ENCODE measurements at places on chromosomes 2 and 18. TPM values are rescaled to one million over a fixed set of nuclear protein-coding genes. Genes with fewer than 3 reads are reported as not detected.

VIT gene
- total RNA-seq: not detected

DNA sequence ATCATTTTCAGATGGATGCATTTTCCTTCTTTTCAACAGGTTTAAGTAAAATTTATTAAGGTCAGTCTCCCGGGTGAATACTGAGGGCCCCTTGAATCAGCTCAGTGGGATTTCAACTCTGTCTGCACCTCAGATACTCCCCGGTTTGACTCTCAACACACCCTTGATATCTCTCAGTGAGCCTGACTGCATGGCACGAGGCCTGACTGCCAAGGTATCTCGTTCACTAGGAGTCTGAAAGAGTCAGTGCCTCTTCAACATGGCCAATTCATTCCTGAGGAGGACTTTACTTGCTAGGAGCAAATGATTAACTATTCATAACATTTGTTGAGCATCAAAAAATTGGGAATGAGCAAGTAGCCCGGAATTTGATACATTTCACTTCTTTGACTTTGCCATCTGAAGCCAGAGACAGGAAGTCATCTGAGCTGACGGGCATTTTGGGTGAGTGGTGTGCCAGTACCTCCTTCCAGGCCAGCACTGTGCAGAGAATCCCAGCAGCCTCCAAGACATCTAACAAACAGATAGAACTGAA, 81.0 kb downstream of the VAPA start:
- no peaks in the 10 kb centered on the region for H3K36me3 ChIP-seq
- H3K4me1 ChIP-seq: no peaks in the 10 kb centered on the region
- no peak overlapping the region for H3K4me3 ChIP-seq

DNA sequence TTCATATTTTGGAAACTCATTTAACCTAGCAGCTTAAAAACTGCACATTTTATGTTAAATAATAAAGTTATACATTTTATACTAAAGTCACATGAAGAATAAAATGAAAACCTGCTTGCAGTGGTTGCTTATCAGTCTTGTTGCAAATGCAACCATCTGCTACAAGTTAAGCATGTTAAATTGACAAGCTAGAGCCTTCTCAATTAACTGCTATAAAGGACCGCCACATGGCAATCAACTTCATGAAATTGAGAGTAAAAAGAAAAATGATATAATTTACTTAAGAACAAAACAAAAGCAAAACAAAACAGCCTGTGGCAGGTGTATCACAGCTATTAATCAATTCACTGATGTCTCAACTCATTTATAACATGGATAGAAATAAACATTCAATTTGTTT, 78.7 kb downstream of the RTTN start:
- H3K27ac ChIP-seq: no peak overlapping the region
- DNase-seq: no peak
- H3K4me3 ChIP-seq: no peak overlapping the region
- no peaks in the 10 kb centered on the region for H3K27me3 ChIP-seq
- no peaks in the 10 kb centered on the region for H3K36me3 ChIP-seq

DNA sequence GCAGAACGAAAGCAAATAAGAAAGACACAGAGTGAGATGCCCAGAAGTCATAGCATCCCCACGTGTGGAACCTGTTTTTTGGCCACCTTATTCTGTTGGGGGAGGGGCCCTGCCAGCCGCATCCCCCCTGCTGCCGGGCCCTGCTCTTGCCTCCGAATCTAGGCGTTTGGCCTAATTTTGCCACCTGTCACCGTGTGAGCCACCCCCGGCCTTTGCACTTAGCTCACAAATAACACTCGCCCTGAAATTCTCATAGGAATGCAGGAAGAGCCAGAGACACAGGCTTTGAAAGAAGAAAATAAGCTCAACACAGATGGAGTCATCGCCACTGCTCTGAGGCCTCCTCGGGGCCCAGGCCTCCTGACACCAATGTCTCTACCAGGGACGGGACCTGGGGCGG, 522.6 kb upstream of the SALL3 start:
- H3K27ac ChIP-seq: no peak overlapping the region
- no peak for DNase-seq
- no peaks in the 10 kb centered on the region for H3K36me3 ChIP-seq
- H3K4me1 ChIP-seq: no peaks in the 10 kb centered on the region
- H3K27me3 ChIP-seq: peaks cover 68% of the 10 kb centered on the region
- H3K4me3 ChIP-seq: no peak overlapping the region

GRCh38 chr2:217412721-217413120, 552.9 kb upstream of the TNP1 start:
- no peaks in the 10 kb centered on the region for H3K4me1 ChIP-seq
- H3K4me3 ChIP-seq: no peak overlapping the region
- no peaks in the 10 kb centered on the region for H3K36me3 ChIP-seq
- DNase-seq: no peak

GRCh38 chr2:10964052-10964790, 52.5 kb downstream of the KCNF1 start:
- no peaks in the 10 kb centered on the region for H3K4me1 ChIP-seq
- H3K27me3 ChIP-seq: 0 out of 2 replicates have a peak, but pooled peaks cover 5% of the 10 kb centered on the region
- no peaks in the 10 kb centered on the region for H3K36me3 ChIP-seq

DNA sequence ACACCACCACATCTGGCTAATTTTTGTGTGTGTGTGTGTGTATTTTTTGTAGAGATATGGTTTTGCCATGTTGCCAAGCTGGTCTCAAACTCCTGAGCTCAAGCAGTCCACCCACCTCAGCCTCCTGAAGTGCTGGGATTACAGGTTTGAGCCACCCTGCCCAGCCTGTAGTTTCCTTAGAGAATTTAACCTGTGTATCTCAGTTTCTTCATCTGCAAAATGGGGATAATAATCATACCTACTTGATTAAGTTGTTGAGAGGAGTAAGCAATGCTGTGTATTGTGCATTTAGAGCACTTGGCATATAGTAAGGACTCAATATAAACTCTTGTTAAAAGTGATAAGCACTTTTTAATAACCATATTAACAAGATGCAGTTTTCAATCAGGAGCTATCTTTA, 6.3 kb upstream of the SANBR start:
- no peak for DNase-seq
- H3K27ac ChIP-seq: no peak overlapping the region

- no peak for DNase-seq
- H3K4me3 ChIP-seq: no peak overlapping the region
- no peaks in the 10 kb centered on the region for H3K36me3 ChIP-seq
- no peaks in the 10 kb centered on the region for H3K27me3 ChIP-seq
- H3K27ac ChIP-seq: no peak overlapping the region
Observed at GRCh38 chr18:31612124-31612523, 20.4 kb downstream of the TTR start.

KCNK3 gene
- total RNA-seq: not detected

DNA sequence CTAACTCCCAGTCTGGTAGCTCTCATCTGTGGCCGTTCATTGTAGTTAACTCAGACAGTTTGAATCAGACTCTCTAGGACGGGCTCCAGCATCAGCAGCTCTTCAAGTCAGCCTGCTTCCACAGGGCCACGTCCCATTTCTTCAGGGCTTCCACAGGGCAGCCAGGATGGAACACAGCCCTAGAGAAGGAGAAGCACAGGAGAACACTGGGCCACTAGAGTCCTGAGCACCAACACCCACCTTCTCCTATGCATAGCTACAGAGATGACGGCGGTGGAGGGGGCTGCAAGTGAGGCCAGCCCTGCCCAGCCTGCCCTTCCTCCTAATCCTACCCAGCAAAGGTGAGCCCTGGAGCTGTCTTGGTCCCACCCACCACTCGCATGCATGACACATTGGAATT, 10.2 kb upstream of the TEX261 start:
- no peak overlapping the region for H3K27ac ChIP-seq
- no peaks in the 10 kb centered on the region for H3K36me3 ChIP-seq
- no peak overlapping the region for H3K4me3 ChIP-seq
- peaks cover 3% of the 10 kb centered on the region for H3K4me1 ChIP-seq
- H3K27me3 ChIP-seq: no peaks in the 10 kb centered on the region
- DNase-seq: no peak

DNA sequence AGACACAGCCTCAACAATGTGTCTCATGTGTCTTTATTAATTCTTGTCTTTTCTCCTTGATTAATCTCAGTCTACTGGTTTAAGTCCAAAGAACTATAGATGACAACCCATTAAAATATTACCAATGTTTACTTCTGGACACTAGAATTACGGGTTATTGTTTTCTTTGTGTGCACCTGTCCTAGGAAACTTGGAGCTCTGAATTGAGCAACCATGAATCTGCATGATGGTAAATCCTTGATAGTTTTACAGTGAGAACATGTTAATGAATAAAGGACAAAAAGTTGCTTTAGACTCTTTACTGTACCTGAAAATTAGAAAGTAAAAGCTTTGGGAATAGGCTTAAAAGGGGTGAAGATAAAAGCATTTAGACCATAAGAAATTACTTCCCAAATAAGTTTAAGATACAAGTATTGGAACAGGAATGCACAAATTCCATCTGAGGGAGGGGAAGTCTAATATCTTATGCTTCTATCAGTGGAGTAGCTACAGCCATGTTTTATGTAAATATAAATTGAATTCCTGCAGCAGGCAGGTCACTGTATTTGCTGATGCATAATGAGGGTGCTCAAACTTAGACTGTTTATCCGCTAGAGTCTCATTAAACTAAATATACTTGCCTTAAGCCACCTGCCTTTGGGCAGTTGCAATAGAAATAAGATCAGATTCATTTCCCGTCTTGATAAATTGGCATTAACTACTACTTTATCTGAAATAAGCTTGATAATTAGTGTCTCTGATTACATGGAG, 603.7 kb upstream of the GCFC2 start:
- H3K4me3 ChIP-seq: no peak overlapping the region
- no peaks in the 10 kb centered on the region for H3K36me3 ChIP-seq
- H3K27ac ChIP-seq: no peak overlapping the region
- DNase-seq: no peak
- H3K27me3 ChIP-seq: no peaks in the 10 kb centered on the region
- H3K4me1 ChIP-seq: no peaks in the 10 kb centered on the region

NUP35 gene
- total RNA-seq: 27.0 TPM

- no peak for DNase-seq
- H3K4me1 ChIP-seq: peaks cover 64% of the 10 kb centered on the region
- H3K27ac ChIP-seq: peak overlapping the region; percentile 44
- no peak overlapping the region for H3K4me3 ChIP-seq
Observed at GRCh38 chr2:234426616-234427015, 70.3 kb downstream of the ARL4C start.

CCDC74A gene
- total RNA-seq: 3.4 TPM

- H3K27me3 ChIP-seq: peaks cover 26% of the 10 kb centered on the region
- no peaks in the 10 kb centered on the region for H3K4me1 ChIP-seq
- no peak overlapping the region for H3K27ac ChIP-seq
- H3K36me3 ChIP-seq: no peaks in the 10 kb centered on the region
- DNase-seq: no peak
- H3K4me3 ChIP-seq: no peak overlapping the region
Observed at GRCh38 chr2:120984452-120985173, 248.9 kb downstream of the GLI2 start.

GRCh38 chr2:176285321-176285720, 16.1 kb downstream of the MTX2 start:
- H3K27ac ChIP-seq: no peak overlapping the region
- DNase-seq: no peak
- H3K4me3 ChIP-seq: no peak overlapping the region

DNA sequence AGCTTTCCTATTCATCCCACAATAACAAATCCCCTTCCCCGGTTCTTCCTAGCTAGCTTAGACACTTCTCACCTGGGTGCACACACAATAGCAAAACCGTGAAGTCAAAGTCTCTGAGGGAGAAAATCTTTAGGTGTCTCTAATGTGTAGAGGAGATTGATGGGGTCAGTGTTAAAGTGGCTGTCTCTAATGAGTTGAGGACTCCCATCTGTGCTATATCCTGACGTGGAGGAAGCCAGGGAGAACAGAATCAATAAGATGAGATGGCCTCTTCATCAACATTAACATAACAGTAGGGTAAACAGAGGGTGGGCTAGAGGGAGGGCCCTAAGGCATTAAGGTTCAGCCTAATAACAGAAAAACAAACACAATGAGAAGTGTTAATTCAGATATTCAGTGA, 120.4 kb downstream of the SLC5A7 start:
- H3K4me1 ChIP-seq: no peaks in the 10 kb centered on the region
- H3K27ac ChIP-seq: no peak overlapping the region
- H3K36me3 ChIP-seq: no peaks in the 10 kb centered on the region
- peaks cover 31% of the 10 kb centered on the region for H3K27me3 ChIP-seq
- no peak for DNase-seq

NCKAP1 gene
- 308 TPM for total RNA-seq

GRCh38 chr2:33378556-33379210, 97.8 kb upstream of the RASGRP3 start:
- DNase-seq: no peak
- H3K27ac ChIP-seq: no peak overlapping the region
- no peak overlapping the region for H3K4me3 ChIP-seq
- H3K36me3 ChIP-seq: no peaks in the 10 kb centered on the region
- H3K4me1 ChIP-seq: no peaks in the 10 kb centered on the region
- no peaks in the 10 kb centered on the region for H3K27me3 ChIP-seq

LINC00305 gene
- not detected for total RNA-seq

- H3K27me3 ChIP-seq: no peaks in the 10 kb centered on the region
- no peak for DNase-seq
- H3K27ac ChIP-seq: no peak overlapping the region
- no peak overlapping the region for H3K4me3 ChIP-seq
- H3K36me3 ChIP-seq: no peaks in the 10 kb centered on the region
- no peaks in the 10 kb centered on the region for H3K4me1 ChIP-seq
Observed at GRCh38 chr2:48601349-48601748, 16.3 kb upstream of the GTF2A1L start.

DNA sequence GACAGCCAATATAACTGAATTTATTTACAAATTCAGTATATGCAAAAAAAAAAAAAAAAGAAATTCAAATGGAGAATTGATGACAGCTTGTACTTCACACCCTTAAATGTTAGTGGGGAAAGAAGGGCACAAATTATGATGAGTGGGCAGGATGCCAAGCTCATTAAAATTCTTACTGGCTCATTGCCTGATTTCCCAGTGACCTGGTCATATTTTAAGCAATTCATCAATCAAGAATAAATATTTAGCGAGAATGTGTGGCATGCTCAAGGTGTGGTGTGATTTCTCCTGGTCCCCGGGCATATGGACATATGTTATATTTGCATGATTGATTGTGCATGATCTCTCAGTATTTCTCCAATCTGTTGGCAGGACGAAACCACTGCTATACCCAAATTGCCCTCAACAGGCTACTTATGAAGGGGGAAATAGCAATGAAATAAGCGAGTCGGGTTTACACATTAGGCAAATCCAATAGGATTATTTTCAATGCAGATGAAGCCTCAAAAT, 883.0 kb downstream of the LRRTM4 start:
- H3K27ac ChIP-seq: no peak overlapping the region
- no peak overlapping the region for H3K4me3 ChIP-seq
- no peaks in the 10 kb centered on the region for H3K36me3 ChIP-seq

UGT1A5 gene
- 91.2 TPM for total RNA-seq

GRCh38 chr18:9919564-9920232, 5.9 kb downstream of the VAPA start:
- H3K27ac ChIP-seq: no peak overlapping the region
- no peak overlapping the region for H3K4me3 ChIP-seq
- H3K36me3 ChIP-seq: peaks cover 7% of the 10 kb centered on the region
- peaks cover 52% of the 10 kb centered on the region for H3K4me1 ChIP-seq

- no peak for DNase-seq
- no peak overlapping the region for H3K27ac ChIP-seq
- no peak overlapping the region for H3K4me3 ChIP-seq
- H3K4me1 ChIP-seq: no peaks in the 10 kb centered on the region
Observed at GRCh38 chr2:30039101-30039500, 107.7 kb upstream of the YPEL5 start.

- DNase-seq: no peak
- no peak overlapping the region for H3K27ac ChIP-seq
- H3K36me3 ChIP-seq: no peaks in the 10 kb centered on the region
- no peaks in the 10 kb centered on the region for H3K4me1 ChIP-seq
- H3K27me3 ChIP-seq: no peaks in the 10 kb centered on the region
Observed at GRCh38 chr18:40159141-40160017, 1795.7 kb upstream of the PIK3C3 start.

- no peak overlapping the region for H3K27ac ChIP-seq
- no peaks in the 10 kb centered on the region for H3K36me3 ChIP-seq
- DNase-seq: peak; percentile 53
- no peak overlapping the region for H3K4me3 ChIP-seq
Observed at GRCh38 chr2:128374001-128374710, 55.5 kb upstream of the HS6ST1 start.
